ENCODE measurements at places on chromosomes 1 and 21.

- no peak for DNase-seq
Measured at GRCh38 chr1:1032424-1032823, 12.5 kb downstream of the AGRN start.

GRCh38 chr1:5907966-5908365, 84.3 kb downstream of the NPHP4 start:
- DNase-seq = no peak

GRCh38 chr21:34017039-34017961, 56.1 kb upstream of the MRPS6 start:
- DNase-seq = no peak

DNA sequence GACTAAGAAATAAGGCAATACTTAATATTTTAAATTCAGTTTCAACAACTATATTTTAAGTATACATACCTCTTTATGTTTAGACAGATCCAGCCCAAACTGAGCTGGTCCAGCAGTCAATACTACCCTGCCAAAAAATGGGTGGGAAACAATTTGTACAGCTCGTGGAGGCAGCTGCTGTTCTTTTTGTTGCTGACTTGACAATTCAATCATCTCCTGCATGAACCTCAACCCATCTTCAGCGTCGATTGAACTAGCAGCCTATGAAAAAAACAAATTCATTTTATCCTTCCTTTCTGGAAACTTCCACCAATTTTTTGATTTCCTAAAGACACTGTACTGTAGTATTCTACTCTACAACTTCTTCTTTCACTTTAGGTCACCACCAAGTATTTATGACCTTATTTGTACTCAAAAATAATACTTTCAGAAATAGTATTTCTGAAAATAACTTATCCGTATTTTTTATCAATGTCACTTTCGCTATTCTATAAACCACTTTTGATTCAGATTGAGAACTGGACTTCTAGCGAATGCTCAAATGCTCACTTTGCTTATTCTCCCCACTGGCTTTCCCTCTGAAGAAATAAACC, 46.5 kb downstream of the EDEM3 start:
- DNase-seq = no peak

Data from stimulated activated CD8-positive, alpha-beta memory T cell treated with anti-CD3 and anti-CD28 coated beads, Interleukin-15, amount 100 ng/mL, for 1 hour (primary cell).